Globus pallidus (tissue), 1 donor: ENCODE measurements at places on chromosomes 3 and 15.

DNA sequence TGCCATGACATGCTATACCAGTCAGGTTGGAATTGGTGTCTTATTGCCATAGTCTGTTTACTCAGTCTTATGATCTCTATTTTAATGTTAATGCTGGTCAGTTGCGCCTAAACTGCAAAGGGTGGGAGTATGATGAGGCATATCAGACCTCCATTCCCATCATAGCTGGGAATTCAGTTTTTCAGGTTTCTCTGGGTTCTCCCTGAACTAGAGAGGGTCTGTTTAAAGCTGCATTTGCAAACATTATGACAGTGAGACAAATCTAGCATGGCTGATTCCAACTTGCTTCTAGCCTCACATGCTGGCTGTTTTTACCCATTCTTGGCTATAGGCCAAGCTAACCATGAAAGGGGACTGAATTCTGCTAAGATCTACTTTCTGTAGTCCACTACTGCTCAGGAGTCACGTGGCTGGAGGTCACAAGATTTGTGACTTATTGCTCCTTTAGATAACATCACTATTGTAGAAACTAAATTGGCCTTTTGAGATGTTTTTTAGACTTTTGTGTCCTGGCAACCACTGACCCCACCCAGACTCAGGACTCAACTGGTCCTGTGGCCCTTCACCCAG is 96.5 kb downstream of the TGFBR2 start:
- no peak for DNase-seq

DNA sequence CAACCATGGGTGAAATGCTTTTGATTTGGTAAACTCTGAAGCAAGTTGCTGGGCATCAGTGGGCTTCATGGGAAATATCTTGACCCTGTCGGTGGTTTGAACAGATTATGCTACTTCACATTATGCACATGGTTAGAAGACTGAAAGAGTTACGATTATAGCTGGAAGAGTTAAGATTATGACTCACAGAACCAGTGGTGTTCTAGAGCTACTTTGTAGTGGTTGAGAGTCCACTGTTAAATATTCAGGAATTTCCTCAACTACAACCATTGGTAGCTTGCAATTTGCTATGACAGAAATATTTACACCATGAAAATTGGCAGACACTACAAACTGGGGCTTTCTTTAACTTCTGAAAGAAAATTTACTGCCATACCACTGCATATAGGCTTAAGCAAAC is 99.3 kb downstream of the GADL1 start:
- no peak for DNase-seq

GRCh38 chr15:39118510-39118909 is 462.4 kb upstream of the THBS1 start:
- DNase-seq: no peak

DNA sequence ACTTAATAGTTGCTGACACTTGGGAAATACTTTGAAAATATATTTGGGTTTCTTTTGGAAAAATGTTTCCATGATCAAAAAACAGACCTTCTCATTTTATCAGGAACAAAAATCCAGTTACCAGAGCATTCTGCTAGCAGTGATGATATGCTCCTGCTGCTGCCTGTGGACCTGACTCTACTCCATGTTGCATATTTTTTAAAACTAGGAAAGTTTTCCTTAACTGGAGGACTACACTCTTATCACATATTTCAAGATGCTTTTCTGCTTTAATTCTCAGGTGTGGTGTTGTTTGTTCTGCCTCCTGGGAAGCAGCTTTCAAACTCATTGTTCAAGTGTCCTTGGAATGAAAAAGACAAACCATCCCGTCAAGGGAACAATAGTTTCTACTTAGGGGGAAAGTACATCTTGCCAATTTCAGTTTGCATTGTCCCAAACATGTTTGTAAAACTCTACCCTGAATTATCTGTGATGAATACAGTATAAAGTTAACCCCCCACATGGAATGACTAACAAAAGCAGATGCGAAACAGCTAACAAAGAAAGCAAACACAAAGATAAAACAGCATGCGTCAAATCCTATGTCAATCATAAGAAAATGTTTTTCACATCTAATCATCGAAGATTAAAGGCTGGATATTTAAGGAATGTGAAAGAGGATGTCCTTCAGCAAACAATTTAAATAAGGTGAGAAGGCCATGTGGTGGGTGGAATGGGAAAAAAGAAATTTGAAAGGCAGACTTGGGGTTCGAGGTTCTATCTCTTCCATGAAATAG is 40.1 kb upstream of the PSMD6 start:
- DNase-seq: no peak

- DNase-seq: no peak
These were observed 10.4 kb upstream of the FMN1 start for GRCh38 chr15:33204926-33205325.

- DNase-seq: peak; percentile 72
These were observed 168.8 kb upstream of the TLE3 start for GRCh38 chr15:70266412-70267121.
